ENCODE measurements at places on chromosomes 2 and 18.

DNA sequence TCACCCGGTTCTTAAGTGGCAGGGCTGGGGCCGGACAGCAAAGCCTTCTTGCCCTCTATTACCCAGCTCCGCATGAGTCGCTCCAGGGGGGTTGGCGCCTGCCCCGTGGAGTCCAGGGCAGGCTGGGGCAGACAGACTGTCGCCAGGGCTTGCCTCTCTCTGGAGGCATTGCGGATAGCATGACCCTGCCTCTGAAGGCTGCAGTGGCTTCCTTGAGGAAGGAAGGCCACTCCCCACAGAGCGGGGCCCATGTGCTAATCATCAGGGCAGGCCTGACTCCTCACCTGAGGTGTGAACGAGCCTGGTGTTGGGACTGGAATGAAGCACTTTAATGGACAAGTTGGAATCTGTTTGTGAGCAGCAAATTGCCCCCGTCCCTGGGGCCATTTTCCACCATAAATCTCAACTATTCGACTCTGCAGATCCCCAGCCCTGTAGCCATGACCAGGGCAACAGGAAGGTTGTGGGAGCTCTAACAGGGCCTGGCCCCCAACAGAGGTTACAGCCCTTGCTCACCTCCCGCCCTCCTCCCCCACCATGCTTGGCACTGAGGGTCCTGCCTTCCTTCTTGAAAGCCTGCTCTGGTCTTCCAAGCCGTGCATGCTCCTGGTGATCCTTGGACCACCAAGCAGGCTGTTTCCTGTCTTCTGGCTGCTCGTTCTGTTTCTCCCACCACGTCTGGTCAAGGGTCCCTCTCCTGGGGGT lies 144.9 kb upstream of the HAAO start:
- DNase-seq: no peak

GRCh38 chr2:177383935-177384334 lies 8.6 kb upstream of the AGPS start:
- no peak for DNase-seq

- no peak for DNase-seq
Measured at GRCh38 chr2:134570676-134571075, 148.1 kb downstream of the TMEM163 start.

DNA sequence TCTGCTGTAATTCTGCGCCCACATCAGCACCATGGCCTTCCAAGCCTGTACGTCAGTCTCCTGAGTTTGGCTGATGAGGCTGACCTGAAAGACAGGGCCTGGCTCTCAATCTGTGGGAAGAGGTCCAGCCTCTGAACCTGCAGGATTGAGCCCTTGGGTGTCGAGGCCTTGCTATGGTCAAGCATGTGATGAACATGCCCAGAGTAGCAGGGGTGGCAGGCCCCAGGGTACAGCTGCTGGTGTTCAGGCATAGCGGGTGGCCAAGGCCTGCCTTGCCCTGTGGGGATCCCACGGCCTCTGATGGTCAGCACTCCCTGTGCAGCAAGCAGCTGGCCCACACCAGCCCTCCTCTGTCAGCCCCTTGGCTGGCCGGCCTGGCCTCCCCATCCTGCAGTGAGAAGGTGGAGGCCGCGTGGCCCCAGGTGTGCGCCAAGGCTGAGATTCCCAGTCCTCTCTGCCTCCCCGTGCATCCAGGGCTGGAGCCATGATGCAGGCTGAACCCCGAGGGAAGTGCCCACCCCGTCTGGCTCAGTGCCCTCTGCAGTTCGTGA lies 298.4 kb downstream of the NDUFA10 start:
- DNase-seq: no peak

DNA sequence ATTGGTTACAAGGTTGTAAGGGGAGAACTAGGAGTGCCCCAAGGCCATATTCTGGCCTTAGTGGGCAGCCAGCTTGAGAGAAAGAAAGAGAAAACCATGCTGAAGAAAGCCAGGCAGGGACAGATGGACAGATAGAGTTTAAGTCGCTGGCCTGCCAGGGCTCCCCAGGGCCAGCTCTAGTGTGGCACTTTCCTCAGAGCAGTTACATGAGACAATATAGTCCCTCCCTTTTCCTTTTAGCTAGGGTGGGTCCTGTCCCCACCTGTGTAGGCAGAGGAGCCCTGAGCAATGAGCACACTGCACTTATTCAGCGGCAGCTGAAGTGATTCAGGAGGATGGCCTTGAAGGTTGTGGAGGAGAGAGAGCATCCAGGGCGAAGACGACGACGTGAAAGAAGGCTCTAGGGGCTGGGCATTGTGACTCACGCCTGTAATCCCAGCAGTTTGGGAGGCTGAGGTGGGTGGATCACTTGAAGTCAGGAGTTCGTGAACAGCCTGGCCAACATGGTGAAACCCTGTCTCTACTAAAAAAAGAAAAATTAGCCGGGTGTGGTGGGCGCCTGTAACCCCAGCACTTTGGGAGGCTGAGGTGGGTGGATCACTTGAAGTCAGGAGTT lies 152.0 kb upstream of the SLC1A4 start:
- no peak for DNase-seq

DNA sequence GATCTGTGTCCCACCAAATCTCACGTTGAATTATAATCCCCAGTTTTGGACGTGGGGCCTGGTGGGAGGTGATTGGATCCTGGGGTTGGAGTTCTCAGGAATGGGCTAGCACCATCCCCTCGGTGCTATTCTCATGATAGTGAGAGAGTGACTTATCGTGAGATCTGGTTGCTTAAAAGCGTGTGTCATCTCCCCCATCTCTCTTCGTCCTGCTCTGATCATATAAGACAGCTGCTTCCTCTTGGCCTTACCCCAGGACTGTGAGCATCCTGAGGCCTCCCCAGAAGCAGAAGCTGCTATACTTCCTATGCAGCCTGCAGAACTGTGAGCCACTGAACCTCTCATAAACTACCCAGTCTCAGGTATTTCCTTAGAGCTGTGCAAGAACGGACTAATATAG lies 163.7 kb upstream of the NDUFV2 start:
- no peak for DNase-seq

DNA sequence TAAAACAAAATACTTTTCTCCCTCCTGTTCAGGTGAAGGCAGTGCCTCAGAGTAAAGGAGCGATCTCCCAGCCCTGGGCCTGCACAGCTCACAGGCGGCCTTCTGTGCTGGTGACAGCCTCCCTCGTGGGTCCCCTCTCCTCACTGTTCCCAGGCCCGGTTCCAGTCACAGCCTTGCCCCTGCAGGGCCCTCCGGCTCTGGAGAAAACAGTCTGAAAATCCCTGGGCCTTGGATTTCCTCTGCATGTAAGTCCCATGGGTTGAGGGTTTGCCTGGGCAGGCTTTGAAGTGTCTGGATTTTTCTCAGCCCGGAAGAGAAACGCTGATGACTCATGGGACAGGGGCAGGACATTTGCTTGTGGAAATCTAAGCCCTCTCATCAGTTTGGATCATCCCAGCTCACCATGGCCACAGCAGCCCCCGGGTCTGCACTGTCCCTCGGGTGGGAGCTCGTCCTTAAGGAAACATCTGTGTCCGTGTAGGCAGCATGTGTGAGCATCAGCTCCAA lies 186.1 kb upstream of the RAB12 start:
- no peak for DNase-seq
